CD4-positive, alpha-beta T cell treated with Interleukin-4 for 4 hours (primary cell): ENCODE measurements at places on chromosomes 11 and 22.

- DNase-seq: no peak
Observed at GRCh38 chr22:47798229-47798628, 1035.8 kb downstream of the TBC1D22A start.

DNA sequence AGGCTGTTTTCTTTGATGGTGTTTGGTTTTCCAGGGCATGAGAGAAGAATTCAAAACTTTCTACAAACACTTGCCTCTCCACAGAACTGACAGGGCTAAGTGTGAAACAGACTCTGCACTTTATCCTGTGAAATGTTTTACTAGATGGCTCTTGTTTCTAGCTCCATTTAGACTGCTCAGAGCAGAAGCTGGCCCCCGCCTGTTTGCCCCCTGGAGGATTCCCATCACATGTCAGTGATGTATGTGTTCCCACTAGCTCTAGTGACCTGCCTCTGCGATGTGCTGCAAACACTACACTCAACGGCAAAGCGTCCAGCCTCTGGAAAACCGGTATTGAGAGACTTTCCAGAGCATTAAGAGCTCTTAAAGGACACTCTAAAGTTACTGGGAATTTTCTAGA, 41.4 kb upstream of the PCF11 start:
- no peak for DNase-seq

DNA sequence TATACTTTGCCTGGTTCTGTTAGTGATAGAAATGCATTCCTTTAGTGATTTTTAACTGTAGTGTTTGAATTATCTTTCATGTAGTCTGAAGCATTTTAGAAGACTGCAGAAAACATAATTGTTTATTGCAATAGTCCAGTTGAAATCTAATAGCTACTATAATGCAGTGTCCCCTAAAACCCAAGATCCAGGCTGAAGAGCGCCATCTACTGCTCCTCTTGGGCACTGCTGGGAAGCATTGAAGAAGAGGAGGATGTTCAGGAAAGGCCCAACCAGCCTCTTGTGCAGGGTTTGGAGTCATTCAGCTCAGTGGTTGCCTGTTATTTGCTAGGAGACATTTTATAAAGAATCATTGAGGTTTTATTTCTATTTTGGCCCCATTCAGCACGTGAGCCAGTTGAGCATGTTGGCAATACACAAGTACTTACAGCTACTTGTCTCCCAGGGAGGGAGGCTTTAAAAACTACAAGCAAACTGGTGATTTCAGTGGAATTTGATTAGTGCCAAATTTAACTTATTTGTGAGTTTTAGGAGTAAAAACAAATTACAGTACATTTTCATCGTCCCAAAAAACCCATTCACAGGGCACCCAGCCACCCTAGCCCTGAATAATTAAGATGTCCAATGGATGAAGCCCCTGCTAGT, 74.9 kb upstream of the HORMAD2 start:
- DNase-seq: peak; percentile 56

GRCh38 chr11:72396041-72396440, 38.3 kb downstream of the CLPB start:
- DNase-seq: no peak

GRCh38 chr11:103961010-103961409, 75.4 kb upstream of the DDI1 start:
- no peak for DNase-seq

DNA sequence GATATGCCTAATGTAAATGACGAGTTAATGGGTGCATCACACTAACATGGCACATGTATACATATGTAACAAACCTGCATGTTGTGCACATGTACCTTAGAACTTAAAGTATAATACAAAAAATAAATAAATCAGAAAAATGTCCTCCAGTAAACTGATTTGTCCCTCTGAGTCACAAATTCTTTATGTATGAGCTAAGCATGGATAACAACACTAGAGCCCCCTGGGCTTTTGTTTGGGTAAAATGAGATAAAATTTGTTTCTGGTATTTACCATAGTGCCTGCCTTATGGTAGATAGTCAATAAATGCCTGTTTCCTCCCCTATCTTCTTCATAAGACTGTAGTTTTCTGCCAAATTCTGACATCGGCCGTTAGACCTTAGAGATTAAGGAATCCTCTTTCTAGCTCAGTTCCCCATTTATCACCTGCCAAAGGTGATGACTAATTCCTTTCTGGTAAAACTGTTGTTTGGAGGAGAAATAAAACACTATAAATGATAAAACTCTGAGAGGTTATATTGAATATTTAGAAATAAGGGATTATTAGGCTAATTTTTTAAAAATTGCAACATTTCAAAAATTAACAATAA, 43.6 kb upstream of the LUZP2 start:
- no peak for DNase-seq

DNA sequence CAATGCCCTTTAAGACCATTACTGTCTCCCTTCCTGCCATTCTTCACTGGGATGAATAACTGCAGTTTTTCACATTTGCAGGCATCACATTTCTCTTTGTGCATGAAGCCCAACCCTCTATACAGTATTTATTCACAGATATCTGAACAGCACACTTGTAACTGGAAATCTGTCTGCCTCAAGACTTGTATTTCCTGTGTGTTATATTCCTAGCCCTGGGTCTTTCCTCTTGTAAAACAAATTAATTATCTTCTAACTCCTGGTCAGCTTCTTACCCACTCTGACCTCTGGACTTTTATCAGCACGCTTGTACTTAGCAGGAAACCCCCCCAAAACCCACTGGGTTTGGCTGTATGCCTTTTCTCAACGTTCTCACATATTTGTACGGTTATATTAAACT, 2.0 kb downstream of the CSRP3 start:
- no peak for DNase-seq

GRCh38 chr22:28594797-28595462, 84.7 kb downstream of the TTC28 start:
- DNase-seq: peak; percentile 29

GRCh38 chr11:57248780-57249383, 11.8 kb upstream of the APLNR start:
- no peak for DNase-seq

GRCh38 chr11:69219991-69220390, 64.3 kb downstream of the SMIM38 start:
- DNase-seq: no peak

- DNase-seq: no peak
Observed at GRCh38 chr11:27248576-27249509, 114.2 kb downstream of the CCDC34 start.

DNA sequence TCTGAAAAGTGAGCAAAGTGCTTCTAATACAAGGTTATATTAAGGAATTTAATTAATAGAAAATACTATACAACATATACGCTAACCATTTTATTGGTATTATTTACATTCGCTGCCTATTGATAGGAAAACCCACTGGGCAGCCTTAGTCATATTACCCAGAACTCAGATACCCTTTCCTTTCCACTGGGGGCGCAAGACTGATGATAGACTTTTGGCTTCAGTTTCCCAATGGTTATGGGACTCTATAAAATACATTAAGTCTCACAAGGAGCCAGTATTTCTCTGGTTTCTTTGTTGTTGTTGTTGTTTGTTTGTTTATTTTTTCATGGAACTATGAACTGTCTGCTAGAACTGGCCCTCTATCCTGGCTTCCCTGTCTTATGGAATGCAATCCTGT, 471.1 kb upstream of the KIRREL3 start:
- DNase-seq: no peak

DNA sequence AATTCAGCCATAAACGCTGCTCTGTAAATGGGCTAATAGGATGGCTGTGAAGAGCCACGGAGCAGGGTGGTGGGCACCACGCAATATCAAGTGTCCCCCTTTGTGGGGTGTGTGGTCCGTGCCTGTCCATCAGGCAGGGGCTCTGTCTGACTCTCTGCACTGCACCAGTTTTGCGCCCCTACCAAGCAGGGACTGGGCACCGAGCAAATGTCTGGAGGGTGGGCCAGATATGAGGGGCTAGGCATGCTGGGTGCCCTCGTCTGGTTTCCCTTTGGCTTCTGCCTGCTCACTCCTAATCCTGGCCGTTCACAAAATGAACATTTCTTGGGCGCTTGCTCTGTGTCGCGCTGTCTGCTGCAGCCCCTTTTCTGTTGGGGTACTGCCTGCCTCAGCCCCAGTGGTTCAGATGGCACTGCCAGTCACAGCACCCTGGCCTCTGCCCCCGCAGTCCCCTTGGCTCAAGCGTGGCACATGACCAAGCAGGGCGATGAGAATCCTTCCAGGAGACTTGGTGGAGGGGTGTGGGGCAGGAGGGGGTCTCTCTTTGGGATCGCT, 37.1 kb upstream of the CELSR1 start:
- DNase-seq: no peak

DNA sequence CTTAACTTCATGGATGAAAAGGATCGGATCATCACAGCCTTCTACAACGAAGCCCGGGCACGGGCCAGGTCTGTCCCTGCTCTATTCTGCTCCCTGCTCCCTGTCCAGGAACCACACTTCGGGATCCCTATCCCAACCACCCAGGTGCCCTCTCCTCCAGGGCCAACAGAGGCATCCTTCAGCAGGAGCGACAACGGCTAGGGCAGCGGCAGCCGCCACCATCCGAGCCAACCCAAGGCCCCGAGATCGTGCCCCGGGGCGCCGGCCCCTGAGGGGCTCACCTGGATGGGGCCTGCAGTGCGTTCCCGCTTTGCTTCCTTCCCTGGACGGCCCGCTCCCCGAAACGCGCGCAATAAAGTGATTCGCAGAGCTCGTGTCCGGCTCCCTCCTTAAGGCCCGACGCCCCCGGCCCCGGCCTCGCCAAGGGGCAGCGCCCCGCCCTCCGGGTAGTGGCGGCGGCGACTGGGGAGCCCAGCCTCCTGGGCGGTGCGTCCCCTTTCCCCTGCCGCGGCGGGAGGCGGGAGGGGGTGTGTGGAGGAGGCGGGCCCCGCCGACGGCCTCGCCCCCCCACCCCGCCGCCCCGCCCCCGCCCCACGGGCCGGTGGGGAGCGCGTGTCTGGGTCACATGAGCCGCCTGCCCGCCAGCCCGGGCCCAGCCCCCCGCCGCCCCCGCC, at the start of gene VEGFB:
Gene VEGFB, plus strand, starts transcription at position 672 of the 674 bp plus-strand sequence. CDS start 250 bp downstream, outside the sequence.
- peak; percentile 62 for DNase-seq

GRCh38 chr11:116725434-116726221, 47.2 kb downstream of the BUD13 start:
- no peak for DNase-seq
